ENCODE measurements at places on chromosomes 4 and X. TPM values are rescaled to one million over a fixed set of nuclear protein-coding genes. Genes with fewer than 3 reads are reported as not detected.

- DNase-seq: no peak
- no peak overlapping the region for H3K4me3 ChIP-seq
- H3K27ac ChIP-seq: no peak overlapping the region
- no peaks in the 10 kb centered on the region for H3K27me3 ChIP-seq
- H3K4me1 ChIP-seq: no peaks in the 10 kb centered on the region
Measured at GRCh38 chr4:88054901-88055300, 47.5 kb downstream of the PKD2 start.

SLC25A53 gene
- total RNA-seq: 25.4 TPM

DNA sequence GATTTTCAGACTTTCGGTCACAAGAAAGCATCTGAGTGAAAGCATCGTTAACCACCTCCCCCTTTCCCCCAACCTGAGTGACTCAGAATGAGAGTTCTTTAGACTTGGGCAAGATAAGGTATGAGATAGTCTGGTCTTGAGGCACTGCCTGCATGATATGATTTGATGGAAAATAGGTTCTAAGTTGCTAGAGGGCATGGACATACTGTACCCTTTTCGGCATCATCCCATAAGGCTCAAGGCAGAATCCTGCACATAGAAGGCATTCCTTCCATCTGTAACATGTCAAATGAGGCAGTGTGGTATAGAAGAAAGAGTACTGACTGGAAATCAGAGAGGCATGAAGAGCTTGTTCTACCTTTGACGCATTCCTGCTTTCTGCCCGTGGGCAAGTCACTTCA lies 16.8 kb upstream of the AMOT start:
- H3K36me3 ChIP-seq: no peaks in the 10 kb centered on the region
- no peaks in the 10 kb centered on the region for H3K27me3 ChIP-seq
- H3K4me3 ChIP-seq: no peak overlapping the region
- H3K4me1 ChIP-seq: no peaks in the 10 kb centered on the region
- no peak for DNase-seq
- no peak overlapping the region for H3K27ac ChIP-seq

RHOXF1 gene
- not detected for total RNA-seq

Measured in thyroid gland (tissue), 4 donors.